Stimulated activated CD4-positive, alpha-beta T cell treated with anti-CD3 and anti-CD28 coated beads, Interleukin-15, amount 100 ng/mL, for 1 hour (primary cell): ENCODE measurements at places on chromosomes 3 and 15.

- DNase-seq, result no peak
Measured at GRCh38 chr15:32704395-32704981, 13.3 kb upstream of the GREM1 start.

GRCh38 chr15:70264738-70265465, 167.2 kb upstream of the TLE3 start:
- DNase-seq, result no peak

DNA sequence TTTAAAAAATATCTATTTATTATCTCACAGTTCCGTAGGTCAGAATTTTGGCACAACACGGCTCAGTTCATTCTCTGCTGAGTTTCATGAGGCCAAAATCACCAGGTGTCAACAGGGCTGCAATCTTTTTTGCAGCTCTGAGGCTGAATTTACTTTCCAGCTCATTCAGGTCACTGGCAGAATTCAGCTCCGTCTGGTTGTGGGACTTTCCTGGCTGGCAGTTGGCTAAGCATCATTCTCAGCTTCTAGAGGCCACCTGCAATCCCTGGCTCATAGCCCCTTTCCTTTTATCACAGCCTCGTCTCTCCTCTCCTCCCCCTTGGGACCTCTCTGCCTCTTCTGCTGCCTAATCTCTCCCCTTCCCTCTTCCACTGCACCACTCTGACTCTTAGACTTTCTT, 174.0 kb upstream of the WNT5A start:
- DNase-seq, result no peak

DNA sequence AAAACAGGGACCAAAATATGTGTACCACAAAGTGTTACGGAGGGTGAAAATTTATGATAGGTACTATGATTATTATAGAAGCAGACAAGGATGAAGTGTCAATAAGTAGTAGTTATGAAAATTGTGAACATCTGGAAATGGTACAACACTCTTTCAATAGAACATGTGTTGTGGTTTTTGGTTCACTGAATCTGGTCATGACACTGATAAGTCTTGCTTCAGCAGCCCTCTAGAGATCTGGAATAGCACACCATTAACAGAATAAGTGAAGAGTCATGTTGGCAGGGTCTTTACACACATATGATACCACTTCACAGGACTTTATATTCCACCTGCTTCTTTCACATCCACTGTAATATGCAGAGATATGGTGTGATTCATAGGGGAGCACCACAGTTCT, 985.2 kb upstream of the SEMA6D start:
- no peak for DNase-seq

DNA sequence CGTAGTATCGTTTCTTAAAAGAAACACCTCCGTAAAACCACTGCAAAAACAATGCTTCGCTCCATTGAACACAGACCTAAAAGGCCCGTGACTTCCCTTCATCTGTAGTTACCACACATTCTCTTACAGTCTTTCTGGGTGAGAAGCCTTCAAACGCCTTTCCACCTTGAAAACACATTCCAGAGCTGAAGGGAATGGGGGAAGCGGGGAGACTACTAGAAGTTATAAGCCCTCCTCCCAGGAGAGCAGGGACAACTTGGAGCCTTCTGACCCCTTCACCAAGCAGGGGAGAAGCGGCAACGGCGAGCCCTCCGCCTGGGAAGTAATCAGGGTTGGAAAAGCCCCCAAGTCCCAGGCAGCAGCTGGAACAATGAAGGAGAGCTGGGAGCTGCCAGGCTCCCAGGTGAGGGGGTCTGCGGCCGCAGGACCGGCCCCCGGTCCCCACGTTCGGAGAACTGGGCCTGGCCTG, 461 bp downstream of the SECISBP2L start:
- no peak for DNase-seq

GRCh38 chr15:81156324-81156723, 22.3 kb downstream of the CFAP161 start:
- DNase-seq, result no peak

GRCh38 chr15:78077053-78077870, at the start of gene TBC1D2B:
TSS of gene TBC1D2B (minus strand) at chr15:78077711. CDS start at chr15:78077652, 59 bp downstream.
- peak; percentile 69 for DNase-seq

DNA sequence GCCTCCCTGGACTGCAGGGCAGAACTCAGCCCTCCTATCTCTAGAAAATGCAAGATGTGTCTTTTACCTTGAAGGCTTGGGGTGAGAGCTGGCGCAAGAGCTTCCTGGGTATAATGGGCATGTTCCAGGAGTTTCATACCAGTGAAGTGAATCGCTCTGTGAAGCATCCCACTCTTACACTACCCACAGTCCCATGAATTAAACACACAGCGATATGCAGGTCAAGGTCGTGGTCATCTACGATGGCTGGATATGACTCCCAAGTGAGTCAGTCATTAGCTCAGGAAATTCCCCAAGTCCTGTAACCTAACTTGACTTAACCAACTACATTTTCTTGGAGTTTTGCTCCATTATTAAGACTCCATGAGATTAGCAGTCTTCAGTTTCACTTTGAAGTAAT, 439.7 kb downstream of the NTRK3 start:
- no peak for DNase-seq

DNA sequence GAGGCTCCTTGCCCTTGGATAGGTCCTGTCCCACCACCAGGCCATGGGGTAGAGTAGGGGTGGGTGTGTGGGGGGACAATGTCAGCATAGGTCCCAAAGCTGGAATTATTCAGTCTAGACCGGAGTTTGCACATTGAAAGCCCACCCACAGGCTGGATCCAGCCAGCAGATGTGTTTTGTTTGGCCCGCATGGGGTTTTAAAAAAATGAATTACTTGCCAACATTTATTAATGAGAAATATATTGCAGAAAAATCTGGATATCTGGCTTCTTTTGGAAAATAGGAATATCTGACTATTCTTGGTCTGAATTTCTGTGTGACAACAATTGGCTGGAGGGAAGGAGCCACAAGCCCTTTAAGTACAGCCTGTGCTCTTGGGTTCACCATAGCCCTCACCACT, 17.3 kb upstream of the LRIG1 start:
- no peak for DNase-seq

DNA sequence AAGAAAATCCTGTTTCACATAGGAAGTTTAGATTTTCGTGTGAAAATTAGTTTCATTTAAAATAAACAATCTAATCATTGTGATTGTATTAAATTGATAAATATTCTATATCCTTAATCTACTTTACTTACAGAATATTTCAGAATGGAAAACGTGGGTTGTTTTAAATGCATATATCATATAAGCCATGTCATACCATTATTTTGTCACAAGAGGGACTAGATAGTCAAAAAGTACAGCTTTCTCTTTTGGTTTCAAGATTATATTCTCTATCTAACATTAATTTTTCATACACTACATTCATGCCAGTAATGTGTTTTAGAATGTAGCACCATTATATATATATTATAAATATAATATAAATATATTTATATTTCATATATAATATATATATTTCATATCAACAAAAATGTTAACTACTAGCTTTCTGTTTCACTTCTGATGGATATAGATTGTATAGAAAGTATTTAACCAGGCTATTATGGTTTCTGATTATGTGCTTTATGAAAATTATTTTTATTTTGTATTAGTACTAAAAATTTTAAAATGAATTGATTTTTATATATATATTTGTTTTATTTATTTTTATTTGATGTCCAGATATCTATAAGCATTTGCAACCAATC, 45.3 kb downstream of the OSTN start:
- no peak for DNase-seq

DNA sequence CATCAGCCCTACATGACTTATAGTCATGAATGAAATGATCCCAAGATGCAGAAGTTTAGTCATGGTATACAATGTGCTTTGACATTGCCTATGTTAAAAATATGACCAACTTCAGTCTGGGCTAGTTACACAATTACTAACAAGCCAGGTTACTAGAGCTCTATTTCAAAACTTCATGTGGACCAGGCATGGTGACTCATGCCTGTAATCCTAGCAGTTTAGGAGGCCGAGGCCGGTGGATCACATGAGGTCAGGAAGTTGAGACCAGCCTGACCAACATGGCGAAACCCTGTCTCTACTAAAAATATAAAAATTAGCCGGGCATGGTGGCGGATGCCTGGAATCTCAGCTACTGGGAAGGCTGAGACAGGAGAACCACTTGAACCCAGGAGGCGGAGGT, 613.0 kb downstream of the CADM2 start:
- DNase-seq, result no peak

DNA sequence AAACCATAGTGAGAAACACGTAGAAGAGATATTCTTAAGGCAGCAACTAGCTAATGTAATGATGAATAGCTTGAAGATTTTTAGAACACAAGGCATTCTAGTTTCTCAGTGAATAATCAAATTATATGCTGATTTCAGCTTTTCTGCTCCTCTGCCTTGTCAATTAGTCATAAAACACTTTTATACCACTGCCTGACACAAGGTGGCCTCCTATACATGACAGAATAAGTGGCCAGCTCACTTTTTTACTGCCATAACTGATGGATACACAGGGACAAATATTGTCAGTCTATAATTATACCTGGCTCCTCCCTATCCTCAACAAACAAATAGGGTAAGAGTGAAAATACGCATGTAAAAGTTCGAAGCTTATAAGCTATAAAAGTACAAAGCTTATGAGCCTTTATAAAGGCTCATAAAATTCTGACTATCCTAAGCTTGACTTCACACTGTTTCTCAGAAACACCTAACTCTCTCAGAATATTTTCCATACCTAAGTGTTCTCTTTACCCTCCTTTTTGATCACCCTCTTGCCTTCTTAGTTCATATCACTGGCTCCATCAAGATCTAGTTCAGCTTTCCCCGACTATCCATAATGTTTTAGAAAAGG, 81.6 kb downstream of the HERC1 start:
- DNase-seq, result no peak

DNA sequence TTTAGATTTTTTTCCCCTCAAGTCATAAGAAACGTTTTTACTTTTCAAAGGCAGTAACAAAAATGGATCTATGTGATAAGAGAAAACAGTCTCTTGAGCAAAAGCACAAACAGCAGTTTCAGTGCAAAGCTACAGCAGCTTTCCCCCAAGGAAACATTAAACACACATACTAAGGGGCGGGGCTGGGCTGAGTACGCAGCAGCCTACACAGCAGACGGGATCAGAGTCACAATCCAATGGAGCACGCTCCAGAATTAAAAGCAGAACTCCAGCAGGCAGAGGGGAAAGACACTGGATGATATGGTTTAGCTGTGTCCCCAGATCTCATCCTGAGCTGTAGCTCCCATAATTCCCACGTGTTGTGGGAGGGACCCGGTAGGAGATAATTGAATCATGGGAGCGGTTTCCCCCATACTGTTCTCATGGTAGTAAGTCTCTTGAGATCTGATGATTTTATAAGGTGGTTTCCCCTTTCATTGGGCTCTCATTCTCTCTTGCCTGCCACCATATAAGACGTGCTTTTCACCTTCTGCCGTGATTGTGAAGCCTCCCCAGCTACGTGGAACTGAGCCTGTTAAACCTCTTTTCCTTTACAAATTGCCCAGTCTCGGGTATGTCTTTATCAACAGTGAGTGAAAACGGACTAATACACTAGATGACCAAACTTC, 116.2 kb upstream of the SLCO3A1 start:
- no peak for DNase-seq

GRCh38 chr3:9408061-9408460, 10.6 kb downstream of the SETD5 start:
- no peak for DNase-seq

- no peak for DNase-seq
Measured at GRCh38 chr3:149299938-149300801, 33.3 kb downstream of the TM4SF18 start.

GRCh38 chr3:189192725-189193124, 21.0 kb downstream of the TPRG1 start:
- DNase-seq, result no peak

DNA sequence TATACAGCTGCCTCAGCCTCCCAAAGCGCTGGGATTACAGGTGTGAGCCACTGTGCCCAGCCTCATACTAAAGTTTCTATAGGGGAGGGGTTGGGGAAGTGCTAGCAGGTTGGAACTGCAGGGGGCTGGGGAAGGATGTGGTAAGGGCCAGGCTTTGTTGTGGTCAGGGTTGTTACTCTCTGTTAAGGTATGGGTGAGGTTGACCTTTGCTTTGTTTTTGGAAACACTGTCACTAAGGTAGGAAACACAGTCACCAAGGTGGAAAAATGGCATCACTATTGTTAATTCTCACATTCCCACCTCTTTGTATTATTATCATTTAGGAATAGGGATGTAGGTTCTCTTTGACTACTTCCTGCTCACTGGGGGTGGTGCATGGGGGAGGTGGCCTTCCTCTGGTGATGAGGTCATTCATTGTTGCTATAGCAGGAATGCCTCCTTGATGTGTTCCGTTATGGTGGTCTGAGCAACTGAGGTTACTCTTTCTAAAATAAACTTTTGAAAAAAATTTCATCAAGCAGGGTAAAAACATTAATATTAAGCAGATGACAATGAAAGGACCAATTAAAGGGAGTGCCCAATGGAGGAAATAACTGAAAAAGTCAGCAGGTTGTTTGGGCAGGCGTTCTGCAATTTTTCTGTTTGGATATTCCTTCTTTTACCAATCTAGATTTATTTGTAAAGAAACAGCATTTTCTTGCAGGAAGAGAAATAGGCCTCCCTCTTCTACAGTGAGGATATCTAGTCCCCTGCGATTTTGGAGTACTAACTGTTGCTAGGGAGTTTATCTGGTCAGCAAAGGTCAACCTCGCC, 150.5 kb downstream of the WDR76 start:
- no peak for DNase-seq
